ENCODE measurements at places on chromosomes 13 and 19.

DNA sequence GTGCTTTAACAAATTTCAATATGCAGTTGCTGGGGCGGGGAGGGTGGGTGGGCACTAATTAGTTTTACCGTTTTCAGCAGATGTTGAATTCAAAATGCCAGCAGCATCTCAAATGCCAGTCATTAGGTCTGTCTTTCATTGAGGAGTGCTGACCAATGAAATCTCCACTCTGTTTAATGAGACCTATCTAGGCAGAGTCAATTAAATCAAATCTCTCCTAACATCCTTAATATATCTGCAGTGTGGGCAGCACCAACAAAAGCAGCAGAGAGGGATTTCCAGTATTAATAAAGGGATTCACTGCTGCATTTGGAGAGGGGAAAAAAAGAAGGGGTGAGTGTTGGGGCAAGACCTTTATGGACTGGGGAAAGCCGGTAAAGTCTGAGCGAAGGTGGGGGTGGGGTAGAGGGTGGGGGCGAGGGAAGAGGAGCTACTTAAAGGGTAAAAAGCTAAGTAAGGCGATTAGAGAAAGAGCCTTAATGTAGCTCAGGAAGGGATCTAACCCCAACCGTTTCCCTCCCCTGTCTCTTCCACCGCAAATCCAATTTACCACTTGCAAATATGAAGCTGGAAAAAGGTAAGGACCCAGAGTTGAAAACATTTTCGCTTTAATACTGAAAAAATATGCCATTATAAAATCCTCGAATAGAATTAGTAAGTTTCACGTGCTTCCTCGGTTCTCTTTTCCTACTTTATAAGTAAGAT is 4.5 kb downstream of the SLITRK1 start:
- no peak for DNase-seq

- no peak for DNase-seq
These were observed 91.9 kb upstream of the MCF2L start for GRCh38 chr13:112877066-112877465.

DNA sequence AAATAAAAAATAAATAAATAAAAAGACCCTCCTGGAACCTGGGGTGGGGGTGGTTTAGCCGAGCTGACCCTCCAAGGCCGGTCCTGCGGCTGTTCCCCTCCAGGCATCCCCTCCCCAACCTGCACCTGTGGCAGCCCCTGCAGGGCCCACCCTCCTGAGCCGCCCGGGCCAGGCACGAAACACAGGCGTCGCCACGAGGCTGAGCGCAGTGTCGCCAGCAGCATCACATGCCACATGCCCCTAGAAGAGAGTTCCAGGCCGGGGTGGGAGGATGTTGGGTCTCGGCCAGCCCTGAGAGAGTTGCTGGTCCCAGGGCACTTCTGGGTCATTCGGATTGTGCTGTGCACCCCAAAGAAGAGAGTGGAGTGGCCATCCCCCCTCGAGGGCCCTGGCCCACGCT is 82.0 kb downstream of the KDM4B start:
- DNase-seq: no peak

GRCh38 chr13:43878892-43879754 is at the start of gene CCDC122:
Gene CCDC122 (minus strand): TSS chr13:43879740. CDS start chr13:43869376, 10,364 bp downstream.
- DNase-seq: peak; percentile 44

- DNase-seq: peak; percentile 60
These were observed 1.3 kb upstream of the KCNC3 start for GRCh38 chr19:50330365-50331078.

GRCh38 chr13:37383046-37383445 is 215.5 kb downstream of the POSTN start:
- no peak for DNase-seq

GRCh38 chr13:85137516-85137915 is 661.7 kb downstream of the SLITRK6 start:
- DNase-seq: no peak

- DNase-seq: peak; percentile 66
These were observed 5.1 kb downstream of the GRIN2D start for GRCh38 chr19:48398375-48399235.

- DNase-seq: no peak
These were observed 7.4 kb downstream of the HPN start for GRCh38 chr19:35048911-35049411.

DNA sequence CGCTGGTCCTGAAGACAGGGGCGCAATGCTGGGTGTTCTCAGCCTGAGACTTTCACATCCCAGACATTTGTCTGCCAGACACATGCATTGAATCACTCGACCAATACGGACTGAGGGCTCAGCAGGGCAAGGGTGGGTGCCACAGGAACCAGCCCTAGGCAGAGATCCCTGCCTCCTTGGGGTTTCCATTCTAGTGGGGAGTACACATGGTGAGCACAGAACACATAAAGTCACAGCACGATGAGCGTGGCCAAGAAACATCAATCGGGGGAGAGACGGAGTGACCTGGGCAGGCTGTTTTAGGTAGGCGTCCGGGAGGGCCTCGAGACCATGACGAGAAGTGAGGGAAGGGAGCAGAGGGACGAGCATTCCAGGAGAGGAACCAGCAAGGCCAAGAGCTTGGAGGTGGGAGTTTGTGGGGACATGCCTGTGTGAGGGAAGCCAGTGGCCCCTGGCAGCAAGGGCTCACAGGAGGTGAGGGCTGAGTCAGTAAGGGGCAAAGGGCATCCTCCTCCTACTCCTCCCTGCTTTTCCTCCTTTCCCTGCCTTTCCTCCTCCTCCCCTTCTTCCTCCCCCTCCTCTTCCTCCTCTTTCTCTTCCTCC is 126.3 kb upstream of the PEG3 start:
- DNase-seq: no peak

DNA sequence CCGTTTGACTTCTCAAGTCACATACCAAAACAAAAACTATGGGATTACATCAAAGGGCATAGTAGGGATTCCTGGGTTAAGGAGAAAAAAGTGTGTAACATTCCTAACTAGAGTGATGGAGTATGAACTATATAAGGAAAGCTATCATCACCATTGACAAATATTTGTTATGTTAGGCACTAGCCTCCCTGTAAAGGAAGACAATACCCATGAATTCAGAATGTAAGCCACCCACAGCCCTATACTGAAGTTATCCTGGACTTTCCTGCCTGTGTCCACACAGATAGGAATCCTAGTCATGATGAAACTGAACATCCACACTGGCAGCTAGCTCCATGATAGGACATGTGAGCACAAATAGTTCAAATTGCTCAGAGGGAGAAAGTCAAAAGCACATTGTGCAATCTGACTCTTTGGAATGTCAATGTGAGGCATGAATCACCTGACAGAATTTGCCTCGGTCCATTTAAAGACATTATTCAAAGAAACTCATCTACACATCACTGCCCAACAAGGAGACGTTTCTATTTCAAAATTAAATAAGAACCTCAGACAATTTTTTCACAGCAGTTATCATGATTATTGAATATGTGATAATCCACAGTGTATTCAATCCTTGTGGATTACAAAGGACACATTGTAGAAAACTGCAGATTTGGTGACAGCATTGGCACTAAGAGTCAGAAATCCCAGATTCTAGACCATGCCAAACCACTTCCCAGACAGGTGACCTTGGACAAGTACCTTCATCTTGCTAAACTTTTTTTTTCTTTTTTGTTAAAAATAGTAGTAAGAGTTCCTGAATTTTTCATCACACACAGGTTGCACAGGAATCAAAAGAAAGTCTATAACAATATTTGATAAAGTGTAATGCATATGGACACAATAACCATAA is 529.3 kb downstream of the IRS2 start:
- DNase-seq: no peak

DNA sequence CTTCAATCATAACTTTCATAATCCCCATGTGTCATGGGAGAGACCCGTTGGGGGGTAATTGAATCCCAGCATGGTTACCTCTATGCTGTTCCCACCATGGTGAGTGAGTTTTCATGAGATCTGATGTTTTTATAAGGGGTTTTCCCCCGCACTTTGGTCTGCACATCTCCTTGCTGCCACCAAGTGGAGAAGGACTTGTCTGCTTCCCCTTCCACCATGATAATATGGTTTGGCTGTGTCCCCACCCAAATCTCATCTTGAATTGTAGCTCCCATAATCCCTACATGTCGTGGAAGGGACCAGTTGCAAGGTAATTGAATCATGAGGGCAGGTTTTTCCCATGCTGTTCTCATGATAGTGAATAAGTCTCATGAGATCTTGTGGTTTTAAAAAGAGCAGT is 524.9 kb downstream of the SLITRK5 start:
- no peak for DNase-seq

- no peak for DNase-seq
These were observed 354.4 kb upstream of the DACH1 start for GRCh38 chr13:72221276-72221962.

GRCh38 chr13:43058318-43058674 is 34.9 kb downstream of the DNAJC15 start:
- DNase-seq: no peak

DNA sequence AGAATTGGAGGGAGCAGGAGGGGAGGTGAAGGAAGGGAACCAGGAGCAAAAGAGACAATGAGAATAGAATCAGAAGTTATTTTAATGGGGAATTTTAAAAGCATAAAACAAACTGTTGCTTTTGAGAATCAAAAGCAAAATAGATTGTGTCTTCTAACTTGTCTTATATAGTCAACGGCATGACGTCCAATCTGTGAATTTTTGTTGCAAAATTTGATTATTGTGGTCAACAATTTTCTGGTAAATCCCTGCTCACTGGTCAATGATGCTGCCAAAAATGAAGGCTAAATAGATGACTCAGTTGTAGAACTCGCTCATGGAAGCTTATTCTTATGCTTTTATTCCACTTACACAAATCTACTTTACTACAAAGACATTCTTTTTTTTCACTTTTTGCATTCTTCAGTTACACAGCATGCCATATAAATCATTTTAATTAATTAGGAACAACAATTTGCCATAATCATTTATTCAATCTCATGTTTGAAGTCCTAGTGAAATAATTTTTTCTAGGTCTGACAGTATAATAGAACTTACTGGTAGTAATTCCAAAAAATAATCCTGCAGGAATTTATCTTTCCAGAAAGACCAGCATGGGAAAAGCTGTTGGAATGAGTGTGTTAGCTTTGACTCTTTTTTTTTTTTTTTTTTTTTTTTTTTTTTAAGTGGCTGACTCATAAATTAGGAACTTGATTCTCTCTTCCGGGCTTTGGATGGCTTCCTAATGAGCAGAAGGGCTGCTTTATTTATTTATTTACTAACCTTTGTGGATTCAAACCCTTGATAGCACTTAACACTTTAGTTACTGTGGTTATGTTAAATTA is 256.9 kb downstream of the SPRY2 start:
- DNase-seq: no peak

DNA sequence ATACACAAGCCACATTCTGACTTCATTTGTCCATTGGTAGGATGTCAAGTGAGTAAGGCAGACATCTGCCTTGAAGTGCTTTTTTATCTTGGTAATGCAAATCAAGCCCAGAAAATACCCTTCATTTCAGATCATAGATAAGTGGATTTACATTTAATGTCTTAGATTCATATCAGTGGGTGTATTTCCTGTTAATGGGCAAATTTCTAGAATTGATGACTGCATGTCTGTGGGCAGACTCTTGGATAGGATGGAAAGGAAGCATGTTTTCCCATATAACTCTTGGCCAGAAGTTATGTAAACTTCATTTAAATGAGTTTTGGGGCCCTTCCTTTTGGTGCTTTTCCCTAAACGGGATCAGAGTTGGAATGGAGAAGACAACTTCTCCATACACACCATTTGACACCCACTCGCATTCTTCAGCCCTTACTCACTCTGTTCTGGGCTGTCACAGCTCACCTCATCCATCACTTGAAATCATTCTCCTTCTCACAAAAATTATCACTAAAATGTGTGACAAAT is 154.6 kb downstream of the FLT1 start:
- DNase-seq: no peak
